ENCODE measurements at places on chromosomes 5 and 9.
A peak's percentile ranks its signal among the peaks of the same experiment; 100 is the strongest.

DNA sequence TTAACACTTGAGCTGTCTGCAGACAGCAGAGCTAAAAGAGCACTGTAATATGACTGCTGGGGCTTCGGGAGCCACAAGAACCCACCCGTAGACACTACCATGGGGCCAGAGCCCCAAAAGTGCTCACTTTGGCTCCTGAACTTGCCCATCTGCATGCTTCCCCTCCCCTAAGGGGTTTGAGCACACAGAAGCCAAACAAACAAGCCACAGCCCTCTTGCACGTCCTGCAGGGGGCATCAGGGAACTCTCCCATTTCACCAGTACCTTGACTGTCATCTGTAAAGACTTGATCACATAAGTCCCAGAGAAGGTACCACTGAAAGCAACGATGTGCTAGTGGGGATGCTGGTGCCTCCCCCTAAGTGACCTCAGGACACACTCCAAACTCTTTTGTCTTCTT lies 681.8 kb downstream of the SEMA5A start:
- peak; percentile 17 for DNase-seq

DNA sequence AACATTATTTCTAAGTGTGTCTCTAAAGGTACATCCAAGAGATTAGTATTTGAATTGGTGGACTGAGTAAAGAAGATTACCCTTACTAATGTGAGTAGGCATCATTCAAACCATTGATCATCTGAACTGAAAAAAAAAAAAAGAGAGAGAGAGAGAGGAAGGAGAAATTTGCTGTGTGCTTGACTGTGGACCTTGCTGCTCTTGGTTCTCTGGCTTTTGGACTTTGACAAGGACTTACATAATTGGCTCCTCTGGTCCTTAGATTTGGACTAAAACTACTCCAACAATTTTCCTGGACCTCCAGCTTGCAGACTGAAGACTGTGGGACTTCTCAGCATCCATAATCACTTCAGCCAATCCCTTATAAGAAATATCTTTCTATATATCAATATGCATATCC lies 1091.9 kb upstream of the EDIL3 start:
- no peak for DNase-seq

DNA sequence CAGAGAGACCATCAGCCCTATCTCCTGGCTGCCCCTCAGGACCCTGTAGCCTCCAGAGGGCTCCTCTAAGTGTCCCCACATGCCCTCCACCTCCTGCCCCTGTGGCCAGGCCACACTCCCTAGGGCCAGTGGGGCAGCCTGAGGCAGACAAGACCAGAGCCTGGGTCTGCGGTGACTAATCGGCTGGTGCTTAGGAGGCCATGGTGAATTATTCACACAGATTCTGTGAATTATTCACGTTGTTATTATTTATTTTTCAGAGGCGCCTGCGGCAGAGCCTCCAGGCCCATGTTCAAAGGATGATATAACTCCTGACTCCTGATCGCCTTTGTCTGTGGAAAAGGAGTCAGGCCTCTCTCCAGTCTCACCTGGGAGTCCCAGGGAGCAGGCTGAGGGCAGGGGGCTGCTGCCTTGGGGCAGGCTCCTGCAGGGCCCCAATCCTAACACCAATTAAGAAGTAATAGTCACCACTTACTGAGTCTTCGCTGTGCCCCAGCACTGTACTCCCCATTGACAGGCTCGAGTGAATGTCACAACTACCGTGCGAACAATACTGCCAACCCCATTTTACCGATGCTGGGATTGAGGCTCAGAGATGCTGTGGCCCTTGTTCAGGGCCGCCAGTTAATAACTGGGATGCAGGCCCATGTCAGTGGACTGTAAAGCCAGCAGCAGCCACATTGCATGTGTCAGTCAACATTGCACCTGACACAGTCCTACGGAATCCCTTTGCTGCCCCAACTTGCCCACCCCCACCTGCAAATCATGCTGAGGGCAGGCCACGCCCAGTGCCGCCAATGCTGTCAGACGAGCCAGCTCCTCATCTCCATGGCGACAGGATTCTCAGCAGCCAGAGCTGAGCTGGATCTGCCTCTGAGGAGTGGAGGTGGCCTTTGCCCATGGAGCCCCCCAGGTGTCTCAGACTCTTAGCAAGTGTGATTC lies 94.9 kb downstream of the PCDH1 start:
- DNase-seq = no peak

DNA sequence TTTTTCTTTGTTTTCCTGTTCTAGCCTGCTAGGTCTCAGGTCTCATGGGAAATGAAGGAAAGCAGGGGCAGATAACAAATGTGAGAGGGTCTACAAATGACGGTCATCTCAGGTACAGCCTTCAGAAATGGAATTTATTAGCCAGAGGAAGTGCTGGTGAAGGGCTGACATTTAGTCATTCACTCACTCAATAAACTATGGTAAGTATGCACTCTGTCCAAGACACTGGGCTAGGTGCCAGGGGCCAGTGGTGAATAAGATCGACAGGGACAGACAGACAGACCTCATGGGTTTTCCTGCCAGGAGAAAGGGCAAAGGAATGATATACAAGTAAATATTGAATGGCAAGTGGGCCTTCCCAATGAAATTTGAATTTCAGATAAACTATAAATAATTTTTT lies 6.3 kb downstream of the PDE6A start:
- peak; percentile 55 for DNase-seq

- no peak for DNase-seq
Observed at GRCh38 chr5:167392240-167392639, 899.2 kb upstream of the WWC1 start.
